ENCODE measurements at places on chromosomes 16 and 17.

GRCh38 chr16:30574678-30575077 lies 3.2 kb upstream of the ZNF688 start:
- no peak for DNase-seq

DNA sequence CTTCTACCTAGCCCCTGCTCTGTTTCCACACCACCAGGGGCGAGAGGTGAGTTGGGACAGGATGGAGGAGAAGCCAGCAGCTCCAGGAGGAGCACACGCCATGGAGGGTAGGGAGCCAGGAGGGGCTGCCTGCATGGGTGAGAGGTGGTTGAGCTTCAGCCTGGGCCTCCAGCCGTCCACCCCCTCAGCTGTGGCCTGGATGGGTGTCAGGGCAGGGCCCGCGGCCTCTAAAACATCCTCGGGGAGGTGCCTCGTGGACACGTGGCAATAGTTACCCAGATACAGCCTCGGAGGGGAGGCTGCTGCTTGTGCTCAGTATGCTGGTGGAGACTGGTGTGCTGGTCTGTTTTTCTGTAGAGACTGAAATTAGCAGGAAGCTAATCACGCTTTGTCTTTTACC lies 104.7 kb upstream of the GSE1 start:
- no peak for DNase-seq

DNA sequence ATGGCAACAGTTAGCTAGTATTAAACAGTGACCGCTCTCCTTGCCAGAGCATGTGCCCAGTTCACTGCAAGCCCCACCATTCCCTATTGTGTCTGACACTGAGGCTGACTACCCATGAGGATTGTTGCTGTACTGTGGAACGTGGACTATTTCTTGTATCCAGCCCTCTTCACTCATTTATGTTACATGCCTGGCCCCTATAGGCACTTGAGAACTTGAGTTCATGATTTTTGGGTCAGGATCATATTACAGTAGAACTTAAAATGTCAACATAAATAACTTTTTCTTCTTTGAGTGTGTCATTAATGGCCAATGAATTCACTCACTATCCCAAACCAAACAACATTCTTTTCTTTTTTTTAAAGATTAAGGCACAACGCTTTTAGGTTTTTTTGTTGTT lies 55.7 kb downstream of the LYRM1 start:
- peak; percentile 0 for DNase-seq

DNA sequence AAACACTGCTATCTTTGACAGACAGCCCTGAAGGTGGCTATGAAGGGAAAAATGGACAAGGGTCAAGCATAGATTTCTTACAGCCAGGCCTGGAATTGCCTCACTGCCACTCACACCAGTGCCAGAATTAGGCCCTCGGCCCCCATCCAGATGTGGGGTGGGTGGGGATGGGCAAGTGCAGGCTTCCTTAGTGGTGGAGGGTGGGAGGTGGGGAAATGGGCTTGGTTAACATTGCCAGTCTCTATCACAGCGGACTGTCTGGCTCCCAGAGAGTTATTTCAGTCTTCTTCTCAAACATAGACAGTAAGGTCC lies 24.9 kb downstream of the B9D1 start:
- no peak for DNase-seq

DNA sequence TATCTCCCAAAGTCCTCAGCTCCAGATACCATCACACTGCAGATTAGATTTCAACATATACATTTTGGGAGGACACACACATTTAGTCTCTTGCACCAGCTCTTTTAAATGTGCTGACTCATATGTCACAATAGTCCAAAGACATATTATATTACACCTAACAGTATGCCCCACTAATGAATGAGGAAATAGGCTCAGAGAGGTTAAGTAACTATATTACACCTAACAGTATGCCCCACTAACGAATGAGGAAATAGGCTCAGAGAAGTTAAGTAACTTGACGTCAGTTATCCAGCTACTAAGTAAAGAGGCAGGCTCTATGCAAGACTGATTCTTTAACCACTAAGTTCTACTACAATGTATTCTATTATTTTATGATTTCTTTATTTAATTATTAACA lies 9.7 kb downstream of the IRX6 start:
- DNase-seq, result no peak

- no peak for DNase-seq
Observed at GRCh38 chr16:19135896-19136438, 22.2 kb downstream of the ITPRIPL2 start.

DNA sequence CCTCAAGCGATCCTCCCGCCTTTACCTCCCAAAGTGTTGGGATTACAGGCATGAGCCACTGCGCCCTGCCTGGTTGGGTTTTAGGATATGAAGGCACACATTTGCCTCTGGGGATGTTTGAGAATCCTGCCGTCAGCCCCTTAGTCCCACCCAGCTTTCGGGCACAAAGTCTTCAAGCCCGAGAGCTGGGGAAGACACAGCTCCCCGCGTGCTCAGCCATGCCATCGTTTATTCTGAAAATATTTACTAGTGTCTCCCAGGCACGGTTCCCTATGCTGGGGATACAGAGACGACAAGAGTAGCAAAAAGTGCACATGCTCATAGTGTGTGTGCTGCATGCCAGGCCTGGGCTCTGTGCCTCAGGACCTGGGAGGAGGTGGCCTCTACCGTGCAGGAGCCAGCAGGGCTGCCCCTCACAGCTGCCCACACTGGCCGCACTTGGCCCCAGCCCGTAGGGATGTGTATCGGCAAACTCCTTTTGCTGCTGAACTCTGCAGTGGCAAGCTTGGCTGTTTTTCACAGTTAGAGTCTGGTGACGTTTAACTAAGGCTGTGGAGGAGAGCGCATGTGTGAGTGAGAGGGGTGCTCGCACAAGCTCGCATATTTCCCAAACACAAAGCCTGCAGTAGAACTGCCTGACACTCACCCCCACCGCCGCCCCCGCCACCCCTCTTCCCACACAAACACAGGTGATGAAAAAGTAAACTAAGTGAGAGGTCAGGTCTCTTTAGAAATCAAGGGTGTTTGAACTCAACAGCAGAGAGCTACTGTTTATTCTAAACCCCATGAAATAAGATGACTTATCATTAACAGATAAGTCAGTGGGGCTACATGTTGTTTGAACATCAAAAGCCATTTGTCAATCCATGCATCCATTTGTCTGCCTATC lies 266.4 kb downstream of the MRTFB start:
- DNase-seq, result no peak

GRCh38 chr17:66514227-66514806 lies 211.9 kb downstream of the PRKCA start:
- no peak for DNase-seq

DNA sequence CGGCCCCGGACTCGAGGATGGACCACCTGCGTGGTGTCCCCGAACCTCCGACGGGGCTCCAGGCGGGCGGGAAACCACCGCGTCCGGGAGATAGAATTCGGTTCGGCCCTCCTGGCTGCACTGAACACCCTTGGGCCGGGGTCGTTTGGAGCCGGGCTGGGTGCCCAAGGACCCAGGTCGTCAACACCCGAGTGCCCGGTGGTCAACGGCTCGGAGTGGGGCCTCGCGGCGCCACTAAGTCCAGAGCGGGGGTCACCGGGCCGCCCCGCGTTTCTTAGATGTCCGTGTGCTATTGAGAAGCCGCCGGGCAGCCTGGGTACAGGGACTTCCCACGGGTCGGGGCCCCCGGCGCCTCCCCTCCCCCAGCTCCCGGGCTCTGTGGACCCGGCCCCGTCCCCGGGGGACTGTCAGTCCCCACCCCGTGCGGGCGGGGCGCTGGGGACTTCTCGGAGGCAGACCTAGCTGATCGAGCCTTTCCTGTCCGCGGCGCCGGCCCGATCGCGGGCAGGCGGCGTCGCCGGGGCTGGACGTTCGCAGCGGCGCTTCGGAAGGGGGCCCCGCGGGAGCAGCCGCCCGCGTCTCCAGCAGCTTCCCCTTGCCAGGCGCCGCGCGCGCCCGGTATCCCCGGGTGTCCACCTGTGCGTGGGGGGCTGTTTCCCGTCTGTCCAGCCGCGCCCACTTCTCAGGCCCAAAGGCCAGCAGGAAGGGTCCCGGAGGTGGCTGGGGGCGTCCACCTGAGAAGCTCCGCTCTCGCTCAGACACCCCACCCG lies 655 bp upstream of the NPTX1 start:
- DNase-seq, result no peak

DNA sequence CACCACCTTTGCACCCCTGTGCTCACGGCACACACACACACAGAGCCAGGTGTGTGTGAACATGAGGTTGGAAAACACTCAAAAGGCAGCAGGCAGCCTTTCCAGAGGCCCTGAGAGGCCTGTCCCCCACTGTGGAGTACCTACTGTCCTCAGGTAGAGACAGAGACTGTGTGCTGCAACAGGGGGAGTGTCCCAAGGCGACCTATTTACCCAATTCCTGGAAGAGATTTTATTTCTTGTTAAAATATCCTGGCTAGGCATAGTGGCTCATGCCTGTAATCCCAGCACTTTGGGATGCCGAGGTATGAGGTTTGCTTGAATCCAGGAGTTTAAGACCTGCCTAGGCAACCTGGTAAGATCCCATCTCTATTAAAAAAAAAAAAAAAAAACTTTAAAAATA lies 108.5 kb downstream of the COPRS start:
- DNase-seq, result no peak

GRCh38 chr16:11045441-11045840 lies 101.1 kb downstream of the CLEC16A start:
- no peak for DNase-seq

GRCh38 chr17:74441537-74441936 lies 9.6 kb downstream of the GPRC5C start:
- DNase-seq, result no peak

DNA sequence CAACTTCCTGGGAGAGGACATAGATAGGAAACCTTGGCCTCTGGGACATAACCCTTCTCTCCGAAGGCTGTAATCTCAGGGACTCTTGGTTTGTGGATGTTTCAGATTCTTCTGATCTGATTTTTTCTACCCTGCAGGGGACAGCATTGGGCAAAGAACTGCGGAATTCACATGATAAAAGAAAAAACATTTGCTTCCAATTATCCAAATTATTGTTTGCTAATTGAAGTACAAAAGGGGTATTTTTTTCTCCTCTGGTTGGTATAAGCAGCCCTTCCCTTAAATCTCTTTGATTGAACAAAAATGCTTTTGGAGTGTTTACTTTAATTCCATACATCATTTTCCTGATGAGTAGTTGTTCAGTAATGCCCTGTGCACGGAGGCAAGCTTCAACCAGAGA lies 251.7 kb upstream of the IRX3 start:
- DNase-seq, result no peak

GRCh38 chr17:49515196-49515770 lies 20.2 kb downstream of the NGFR start:
- peak; percentile 86 for DNase-seq

DNA sequence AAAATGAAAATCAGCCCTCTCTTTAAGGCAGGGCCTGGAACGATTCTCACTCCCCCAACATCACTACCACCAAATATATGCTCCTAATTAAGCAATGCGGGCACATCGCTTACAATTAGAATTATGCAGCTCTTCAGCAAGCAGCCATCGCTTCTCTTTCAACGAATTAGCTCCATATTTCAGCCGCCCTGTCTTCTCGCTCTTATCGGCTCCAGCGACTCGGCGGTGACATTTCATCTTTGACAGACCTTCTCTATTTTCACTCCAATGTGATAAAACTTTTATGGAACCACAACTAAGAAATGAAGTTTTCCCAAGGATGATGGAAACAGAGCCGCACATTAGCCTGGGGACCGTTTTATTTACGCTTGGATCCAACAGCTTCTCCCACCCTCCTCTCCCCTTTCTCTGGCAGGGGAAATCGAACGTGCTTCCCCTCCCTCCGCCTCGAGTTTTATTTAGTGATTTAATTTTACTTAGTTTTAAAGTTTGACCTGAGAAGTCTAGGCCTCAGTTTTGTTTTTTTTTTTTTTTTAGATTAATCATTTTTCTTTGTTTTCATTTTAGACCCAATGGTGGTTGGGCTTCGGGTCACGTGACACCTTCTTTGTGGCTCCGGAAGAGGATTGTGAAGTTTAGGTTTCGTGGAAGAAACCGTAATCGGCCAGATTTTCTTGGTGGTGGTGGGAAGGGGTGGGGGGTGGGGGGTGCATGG lies 3.1 kb upstream of the HOXB2 start:
- DNase-seq, result no peak

- DNase-seq, result no peak
Observed at GRCh38 chr16:85086347-85087291, 25.7 kb downstream of the CIBAR2 start.

- DNase-seq, result no peak
Observed at GRCh38 chr16:50266337-50267091, at the start of gene ADCY7. TSS of gene ADCY7 (plus strand) at chr16:50266551. CDS start at chr16:50288180, 21,629 bp downstream.

DNA sequence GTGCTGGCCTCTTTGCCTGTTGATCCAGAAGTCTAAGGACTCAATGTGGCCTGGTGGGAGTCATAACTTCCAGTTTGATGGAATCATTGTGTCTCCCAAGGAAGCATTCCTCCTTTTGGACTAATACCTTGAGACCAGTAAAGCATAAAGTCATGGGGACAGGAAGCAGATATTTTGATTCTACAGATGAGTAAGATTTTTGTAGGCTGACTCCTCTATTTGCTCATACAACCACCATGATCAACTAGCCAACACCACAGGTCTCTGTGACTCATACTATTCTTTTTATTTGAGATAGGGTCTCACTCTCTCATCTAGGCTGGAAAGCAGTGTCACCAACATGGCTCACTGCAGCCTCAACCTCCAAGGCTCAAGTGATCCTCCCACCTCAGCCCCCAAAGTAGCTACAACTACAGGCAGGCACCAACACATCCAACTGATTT lies 6.2 kb downstream of the MT2A start:
- DNase-seq, result no peak

- DNase-seq, result no peak
Observed at GRCh38 chr16:79261944-79262552, 338.5 kb downstream of the MAF start.

- DNase-seq, result no peak
Observed at GRCh38 chr16:62201911-62202310, 165.7 kb upstream of the CDH8 start.

- DNase-seq, result no peak
Observed at GRCh38 chr16:87126403-87127025, 190.7 kb downstream of the C16orf95 start.

- DNase-seq, result no peak
Observed at GRCh38 chr16:55981557-55981956, 106.4 kb upstream of the CES5A start.

DNA sequence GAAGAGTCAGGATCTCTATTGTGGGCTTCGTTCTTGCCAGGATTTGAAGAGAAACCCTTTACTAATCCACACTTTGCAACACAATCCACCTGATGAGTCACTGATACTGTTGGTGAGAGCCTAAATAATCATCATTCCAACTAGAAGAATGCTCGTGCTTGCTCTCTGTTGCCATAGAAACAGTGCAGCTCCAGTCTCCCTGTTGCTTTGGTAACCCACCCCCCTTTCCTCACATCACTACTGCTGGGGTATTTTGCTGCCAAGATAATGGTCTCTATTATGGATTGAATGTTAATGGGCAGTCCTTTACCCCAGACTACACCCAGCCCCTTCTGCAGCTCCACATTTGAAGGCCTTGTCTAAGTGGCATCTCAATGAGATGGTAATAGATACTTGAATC lies 190.4 kb downstream of the ABCC12 start:
- DNase-seq, result no peak

- no peak for DNase-seq
Observed at GRCh38 chr17:1733759-1734158, 8.9 kb upstream of the SERPINF2 start.

- no peak for DNase-seq
Observed at GRCh38 chr16:2938206-2938605, 25.9 kb upstream of the KREMEN2 start.

Measured in BJ (cell line).